ENCODE measurements at places on chromosomes 13 and 19. TPM values are rescaled to one million over a fixed set of nuclear protein-coding genes. Genes with fewer than 3 reads are reported as not detected.

DNA sequence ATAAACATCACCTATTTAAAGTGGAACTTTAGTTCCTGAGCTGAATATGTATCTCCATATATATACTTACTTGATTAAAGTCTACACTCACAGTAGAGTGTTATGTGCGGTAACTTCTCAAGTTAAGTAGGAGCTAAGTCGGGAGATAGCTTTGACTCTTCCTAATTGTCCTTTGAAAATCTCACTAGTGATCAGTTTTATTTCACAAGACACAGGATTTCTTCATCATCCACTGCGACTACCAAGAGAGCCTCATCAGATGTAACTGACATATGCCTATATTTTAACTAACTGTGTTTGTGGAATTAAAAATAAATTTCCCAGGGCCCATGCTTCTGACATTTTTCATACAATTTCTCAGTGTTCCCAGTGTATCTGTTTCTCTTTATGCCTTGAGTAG is 1664.0 kb downstream of the EFNB2 start:
- no peak for DNase-seq

CARM1 gene
- total RNA-seq = 89.3 TPM

DNA sequence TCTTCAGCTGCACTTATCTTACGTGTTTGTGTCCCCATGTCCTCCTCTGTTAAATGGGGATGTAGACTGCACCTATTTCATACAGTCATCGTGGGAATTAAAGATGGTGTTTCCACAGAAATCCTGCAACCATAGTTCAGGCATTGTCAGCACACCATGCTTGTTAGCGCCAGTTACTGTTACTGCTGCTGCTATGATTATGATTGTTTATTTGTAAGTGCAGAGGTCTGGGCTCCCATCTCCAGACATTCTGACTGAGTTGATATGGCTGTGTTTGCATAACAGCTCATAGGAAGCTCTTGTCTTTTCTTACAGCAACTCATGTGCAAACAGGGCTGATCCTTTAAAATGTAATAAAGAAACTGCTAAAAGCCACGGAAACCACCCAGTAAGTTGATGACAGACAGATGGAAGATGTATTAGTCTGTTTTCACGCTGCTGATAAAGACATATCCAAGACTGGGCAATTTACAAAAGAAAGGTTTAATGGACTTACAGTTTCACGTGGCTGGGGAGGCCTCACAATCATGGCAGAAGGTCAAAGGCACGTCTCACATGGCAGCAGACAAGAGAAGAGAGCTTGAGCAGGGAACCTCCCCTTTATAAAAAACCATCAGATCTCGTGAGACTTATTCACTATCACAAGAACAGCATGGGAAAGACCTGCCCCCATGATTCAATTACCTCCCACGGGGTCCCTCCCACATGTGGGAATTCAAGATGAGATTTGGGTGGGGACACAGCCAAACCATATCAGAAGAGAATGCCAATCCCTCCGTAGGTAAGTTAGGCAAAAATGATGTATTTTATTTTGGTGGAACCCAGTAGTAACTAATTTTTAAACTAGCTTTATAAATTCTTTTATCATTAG is 1.6 kb downstream of the ZSCAN5A start:
- DNase-seq = no peak

DNA sequence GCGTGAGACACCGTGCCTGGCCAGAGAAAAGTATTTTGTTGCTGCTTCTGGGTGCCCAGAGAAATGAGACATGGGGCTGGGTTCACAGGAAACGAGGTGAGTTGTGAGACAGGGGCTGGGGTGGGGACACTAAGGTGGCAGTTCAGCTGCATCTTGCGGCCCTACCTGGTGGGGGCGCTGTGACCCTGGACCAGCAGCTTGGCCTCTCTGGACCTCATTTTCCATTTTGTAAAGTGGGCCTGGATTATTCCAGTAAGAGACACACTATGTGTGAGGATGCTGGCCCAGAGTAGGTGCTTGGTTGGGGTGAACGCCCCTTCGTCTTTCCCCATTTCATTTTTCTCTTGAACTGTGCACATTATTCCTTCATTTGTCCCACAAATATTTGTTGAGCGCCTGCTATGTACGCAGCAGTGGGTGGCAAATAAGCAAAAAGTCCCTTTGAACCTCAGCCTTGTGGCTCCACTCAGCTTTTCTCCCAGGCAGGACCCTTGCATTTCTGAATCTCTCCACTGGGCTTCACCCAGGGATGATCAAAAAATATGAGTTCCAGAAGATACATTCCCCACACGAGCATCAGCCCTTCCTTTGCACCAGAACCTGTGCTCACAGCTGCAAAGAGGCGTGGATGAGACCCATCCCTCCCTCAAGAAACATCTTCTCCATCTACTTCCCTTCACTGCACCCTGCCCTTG is 26.6 kb upstream of the OR10H1 start:
- DNase-seq = peak; percentile 22

- peak; percentile 49 for DNase-seq
Observed at GRCh38 chr13:112346173-112346898, 29.8 kb upstream of the SPACA7 start.
